Activated T-cell treated with anti-CD3 and anti-CD28 coated beads, Interleukin-2, amount 50 U/mL, for 24 hours (primary cell): ENCODE measurements at places on chromosomes 7 and 10.
A peak's percentile ranks its signal among the peaks of the same experiment; 100 is the strongest.

DNA sequence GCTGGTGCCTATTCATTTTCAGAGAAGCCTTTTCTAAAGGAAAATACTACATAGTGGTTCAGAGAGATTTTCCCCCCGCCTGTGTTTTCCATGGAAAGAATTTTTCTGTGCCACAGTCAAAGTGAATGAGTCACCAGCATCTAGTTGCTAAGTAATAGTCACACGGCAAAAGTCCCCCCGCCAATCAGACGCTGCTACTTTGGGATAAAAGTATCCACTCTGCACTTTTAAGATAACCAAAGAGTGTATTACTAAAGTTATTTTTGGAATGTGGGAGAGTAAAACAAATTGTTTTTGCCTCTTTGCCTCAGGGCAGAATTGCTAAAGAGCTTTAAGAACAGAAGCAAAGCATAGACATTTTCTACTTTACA, 23.5 kb downstream of the ABLIM1 start:
- no peak for DNase-seq

- no peak for DNase-seq
Observed at GRCh38 chr7:22659741-22660140, 67.3 kb upstream of the IL6 start.

DNA sequence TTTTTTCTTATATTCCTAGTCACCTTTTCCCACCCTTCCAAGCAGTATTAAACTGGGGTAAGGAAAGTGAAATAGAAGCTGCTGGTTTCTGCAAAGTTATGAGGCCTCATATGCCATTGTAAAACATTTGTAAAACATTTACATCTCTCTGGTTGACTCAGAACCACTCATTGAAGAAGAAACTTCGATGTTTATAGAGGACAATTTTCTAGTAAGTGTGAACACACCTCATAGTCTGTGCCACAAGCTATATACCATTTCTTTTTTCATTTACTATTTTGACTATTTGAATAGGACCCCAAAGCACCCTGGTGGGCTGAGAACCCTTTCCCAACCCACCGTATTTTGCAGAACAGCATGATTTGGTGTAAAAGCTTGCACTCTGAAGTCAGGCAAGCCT, 12.9 kb upstream of the ITGB1 start:
- no peak for DNase-seq

GRCh38 chr7:29853072-29853471, 46.8 kb downstream of the WIPF3 start:
- no peak for DNase-seq

DNA sequence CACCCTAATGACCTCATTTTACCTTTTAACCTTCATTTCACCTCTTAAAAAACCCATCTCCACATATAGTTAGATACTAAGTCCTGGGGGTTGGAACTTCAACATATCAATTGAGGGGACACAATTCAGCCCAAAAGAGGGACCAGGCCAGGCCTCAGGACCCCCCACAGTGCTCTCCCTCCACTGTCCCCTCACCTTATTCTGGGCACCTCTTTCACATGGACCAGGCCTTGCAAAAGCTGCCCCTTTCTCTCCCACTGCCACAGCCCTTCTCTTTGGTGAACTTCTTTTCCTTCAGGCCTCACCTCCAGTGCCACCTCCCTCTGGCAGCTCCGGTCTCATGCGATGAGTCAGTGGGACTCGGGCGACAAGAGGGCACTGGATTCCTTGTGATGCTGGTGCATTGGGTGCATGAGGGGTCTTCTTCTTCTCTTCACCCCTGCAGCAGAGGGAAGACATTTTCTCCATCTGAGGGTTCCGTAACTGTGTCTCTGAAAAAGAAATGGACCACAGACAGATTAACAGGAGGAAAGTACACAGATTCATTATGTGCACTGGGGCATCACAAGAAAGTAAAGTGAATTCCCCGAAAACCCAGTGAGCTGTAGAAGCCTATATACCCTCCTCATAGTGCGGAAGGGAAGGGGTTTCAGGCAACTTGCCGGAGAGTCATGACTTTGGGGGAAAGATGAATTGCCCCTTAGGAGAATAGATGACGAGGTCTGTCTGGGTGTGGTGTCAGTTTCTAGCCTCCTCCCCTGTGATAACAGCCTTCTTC, 288.7 kb upstream of the IGFBP3 start:
- no peak for DNase-seq

GRCh38 chr7:112252141-112252540, 45.6 kb downstream of the ZNF277 start:
- no peak for DNase-seq

DNA sequence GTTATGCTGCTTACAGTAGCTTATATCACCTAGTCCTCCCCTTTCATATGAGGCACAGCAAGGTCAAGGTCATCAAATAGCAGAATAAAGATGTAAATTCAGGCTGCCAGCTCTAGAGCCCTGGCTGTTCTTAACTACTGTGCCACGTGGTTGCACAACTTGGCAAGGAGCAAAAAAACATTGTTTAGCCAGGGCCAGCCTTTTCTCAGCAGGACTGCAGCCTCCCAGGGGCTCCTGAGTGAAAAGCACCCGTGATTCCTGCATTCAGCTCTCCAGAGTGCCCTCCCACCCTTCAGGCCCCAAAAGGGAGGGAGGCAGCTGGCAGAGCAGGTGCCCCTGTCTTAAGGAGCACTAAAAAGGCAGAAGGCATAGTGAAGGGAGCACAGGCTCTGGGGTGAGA, 31.8 kb upstream of the TM9SF3 start:
- DNase-seq = no peak

GRCh38 chr10:97583476-97583875, 713 bp upstream of the HOGA1 start:
- DNase-seq = no peak

DNA sequence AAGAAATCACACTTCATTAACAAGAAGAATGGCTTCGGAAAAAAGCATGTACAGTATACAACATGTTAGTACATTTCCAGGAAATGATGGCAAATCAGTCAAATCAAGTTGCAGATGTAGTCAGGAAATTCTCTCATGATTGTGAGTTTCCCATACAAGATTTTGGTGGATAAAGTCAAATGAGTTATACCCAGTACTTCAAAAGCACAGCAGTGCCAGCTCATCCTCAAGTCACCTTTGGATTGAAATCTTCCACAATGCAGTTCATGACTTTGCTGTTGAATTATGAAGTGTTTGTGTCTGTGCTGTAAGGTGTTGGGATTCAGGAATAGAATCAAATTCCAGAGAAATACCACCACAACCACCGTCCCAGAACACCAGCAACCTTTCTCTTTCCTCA, 301.3 kb upstream of the BMPER start:
- no peak for DNase-seq

DNA sequence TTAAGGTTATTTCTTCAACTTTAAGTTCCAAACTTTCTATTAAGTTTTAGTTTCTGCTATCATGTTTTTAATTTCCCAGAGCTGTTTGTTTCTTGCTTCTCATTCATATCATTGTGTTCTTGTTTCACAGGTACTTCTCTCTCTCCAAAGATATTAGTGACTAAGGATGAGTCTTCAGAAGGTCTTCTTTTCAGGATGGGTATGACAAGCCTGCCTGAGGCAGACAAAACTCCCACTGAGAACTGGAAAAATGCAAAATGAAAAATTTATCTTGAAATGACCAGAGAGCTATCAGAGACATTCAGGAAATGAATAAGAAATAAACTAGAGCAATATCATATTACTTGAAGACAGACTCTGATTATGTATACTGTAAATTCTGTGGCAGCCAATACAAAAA, 110.8 kb upstream of the EGFR start:
- no peak for DNase-seq

DNA sequence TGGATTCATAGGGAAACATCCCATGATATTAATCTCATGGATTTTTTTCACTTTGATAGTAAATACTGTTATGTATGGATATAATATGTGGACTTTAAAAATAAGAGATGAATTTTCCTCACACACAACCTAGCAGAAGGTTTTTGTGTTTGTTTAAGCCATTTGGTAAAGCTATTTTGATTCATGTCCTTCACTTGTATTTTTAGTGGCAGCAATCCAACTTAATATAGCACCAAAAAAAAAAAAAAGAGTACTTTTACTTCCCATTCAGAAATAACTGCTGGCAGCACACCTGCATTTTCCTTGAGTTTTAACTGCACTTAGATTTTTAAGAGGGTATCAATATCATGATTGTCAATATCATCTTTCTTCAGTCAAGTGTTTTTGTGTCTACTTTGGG, 60.0 kb downstream of the MCMBP start:
- DNase-seq = no peak

GRCh38 chr7:46165276-46165675, 244.2 kb upstream of the IGFBP3 start:
- DNase-seq = no peak

GRCh38 chr7:70638158-70639107, 493.5 kb upstream of the GALNT17 start:
- no peak for DNase-seq

DNA sequence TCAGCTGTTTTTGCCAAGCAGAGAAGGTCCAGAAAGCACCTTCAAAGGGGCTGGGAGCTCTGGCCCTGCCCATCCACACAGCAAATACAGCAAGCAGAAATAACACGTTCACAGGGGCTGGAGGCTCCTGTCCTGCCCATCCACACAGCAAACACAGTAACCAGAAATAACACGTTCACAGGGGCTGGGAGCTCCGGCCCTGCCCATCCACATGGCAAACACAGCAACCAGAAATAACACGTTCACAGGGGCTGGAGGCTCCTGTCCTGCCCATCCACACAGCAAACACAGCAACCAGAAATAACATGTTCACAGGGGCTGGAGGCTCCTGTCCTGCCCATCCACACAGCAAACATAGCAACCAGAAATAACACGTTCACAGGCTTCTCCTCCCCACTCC, 558.1 kb downstream of the PTPRN2 start:
- no peak for DNase-seq

GRCh38 chr10:96125142-96125515, 5.0 kb upstream of the ZNF518A start:
- no peak for DNase-seq

DNA sequence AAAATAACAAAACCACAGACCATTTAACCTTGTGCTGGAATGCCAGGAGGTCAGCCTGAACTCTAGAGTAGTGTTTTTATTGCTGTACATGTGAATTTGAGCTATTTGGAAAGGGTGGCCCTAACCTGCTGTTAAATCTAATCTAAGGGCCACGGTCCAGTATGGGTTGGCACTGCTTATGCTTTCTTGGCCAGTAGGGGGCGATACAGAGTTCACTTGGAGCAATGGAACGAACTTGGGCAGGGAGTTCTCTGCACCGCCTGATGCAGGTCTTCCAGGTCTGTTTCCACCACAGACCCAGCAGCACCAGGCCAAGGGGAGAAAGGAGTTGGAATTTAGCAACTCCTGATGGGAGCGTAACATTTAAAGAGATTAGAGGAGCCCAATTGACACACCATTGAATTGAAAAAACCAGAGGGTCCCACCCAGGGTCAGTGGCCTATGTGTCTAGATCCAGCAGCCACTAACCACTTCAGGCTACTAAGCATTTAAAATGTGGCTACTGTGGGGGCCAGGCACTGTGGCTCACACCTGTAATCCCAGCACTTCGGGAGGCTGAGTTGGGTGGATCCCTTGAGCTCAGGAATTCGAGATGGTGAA, 75.7 kb upstream of the EFCAB10 start:
- DNase-seq = peak; percentile 73

DNA sequence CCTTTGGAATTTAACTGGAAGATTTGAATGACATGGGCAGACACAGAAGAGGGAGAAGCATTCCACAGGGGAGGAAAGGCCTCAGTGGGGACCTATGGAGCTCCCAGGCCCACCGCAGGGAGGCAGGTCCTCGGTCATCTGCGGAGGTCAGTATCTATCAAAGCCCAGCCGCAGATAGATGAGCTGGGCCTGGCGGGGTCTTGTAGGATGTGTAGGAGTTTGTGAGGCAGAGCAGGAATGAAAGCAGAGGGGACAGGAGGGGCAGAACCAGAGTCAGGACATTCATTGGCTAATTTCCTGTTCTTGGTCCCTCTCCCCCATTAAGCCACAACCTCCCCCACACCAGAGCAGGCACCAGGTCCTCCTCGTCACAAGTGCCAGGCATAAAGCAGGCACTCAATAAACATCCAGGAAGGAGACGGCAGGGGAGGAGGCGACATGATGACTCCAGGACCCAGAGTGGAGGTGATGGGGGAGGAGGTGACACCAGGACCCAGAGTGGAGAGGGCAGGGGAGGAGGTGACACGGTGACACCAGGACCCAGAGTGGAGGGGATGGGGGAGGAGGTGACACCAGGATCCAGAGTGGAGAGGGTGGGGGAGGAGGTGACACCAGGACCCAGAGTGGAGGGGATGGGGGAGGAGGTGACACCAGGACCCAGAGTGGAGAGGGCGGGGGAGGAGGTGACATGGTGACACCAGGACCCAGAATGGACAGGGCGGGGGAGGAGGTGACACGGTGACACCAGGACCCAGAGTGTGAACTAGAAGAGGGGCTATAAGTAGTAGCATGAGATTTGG, 83.7 kb upstream of the PDGFA start:
- peak; percentile 73 for DNase-seq

- DNase-seq = no peak
Observed at GRCh38 chr7:36730046-36730445, 5.8 kb upstream of the AOAH start.

GRCh38 chr7:42746214-42746613, 165.7 kb downstream of the C7orf25 start:
- DNase-seq = no peak

DNA sequence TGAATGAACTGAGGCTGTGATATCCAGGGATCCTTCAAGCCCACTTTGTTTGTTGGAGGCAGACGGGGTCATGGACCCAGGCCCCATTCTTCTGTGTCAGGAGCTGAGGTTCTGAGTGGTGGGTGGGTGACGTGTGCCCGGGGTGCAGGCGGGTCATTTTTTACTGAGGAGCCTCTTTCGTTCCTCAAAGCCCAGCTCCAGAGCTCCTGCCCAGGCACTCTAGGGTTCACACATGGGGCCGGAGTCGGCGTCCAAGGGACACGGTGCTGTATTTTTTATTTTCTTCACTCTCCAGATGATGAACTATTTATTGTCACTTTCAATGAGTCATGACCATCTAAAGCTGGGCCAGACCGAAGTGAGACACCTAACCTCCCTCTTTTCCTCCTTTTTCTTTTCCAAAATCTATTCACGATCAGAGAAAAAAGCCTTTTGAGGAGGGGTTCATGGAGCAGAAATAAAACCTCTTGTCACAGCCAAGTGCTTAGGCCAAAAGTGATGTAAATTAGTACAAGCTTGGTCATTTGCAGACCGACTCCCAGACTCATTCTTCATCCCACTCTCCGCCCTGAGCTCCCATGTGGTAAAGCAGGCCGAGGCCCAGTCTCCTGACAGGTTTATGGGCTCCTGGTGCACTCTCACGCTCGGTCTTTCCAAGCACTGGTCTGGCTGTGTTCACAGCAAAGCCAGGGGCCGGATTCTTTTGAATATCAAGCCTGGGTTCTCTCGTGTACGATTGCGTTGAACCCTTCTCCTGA, 41.4 kb upstream of the PITRM1 start:
- DNase-seq = no peak

GRCh38 chr7:159056737-159057136, 87.9 kb downstream of the VIPR2 start:
- DNase-seq = no peak

- DNase-seq = no peak
Observed at GRCh38 chr7:2796358-2797352, 47.5 kb downstream of the GNA12 start.

- no peak for DNase-seq
Observed at GRCh38 chr10:13396369-13396768, 48.3 kb upstream of the SEPHS1 start.
